Nephron progenitor cell (in vitro differentiated cells): ENCODE measurements at places on chromosomes 4 and X.
A peak's percentile ranks its signal among the peaks of the same experiment; 100 is the strongest.

DNA sequence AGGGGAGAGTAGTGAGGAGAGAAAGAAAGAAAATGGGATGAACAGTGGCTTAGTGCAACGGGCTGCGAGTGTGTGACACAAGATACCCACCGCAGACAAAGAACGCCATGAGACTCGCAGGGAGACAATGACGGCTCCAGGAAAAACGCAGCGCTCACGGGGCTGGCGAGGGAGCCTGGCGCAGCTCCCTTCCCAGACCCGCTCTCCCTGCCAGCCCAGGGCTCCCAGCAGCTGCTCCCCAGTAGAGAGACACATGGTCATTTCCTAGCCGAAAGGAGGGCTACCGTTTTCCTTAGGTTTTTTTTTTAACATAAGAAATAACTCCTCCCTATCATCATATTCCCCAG is 149.5 kb downstream of the MAML3 start:
- DNase-seq, result peak; percentile 52

DNA sequence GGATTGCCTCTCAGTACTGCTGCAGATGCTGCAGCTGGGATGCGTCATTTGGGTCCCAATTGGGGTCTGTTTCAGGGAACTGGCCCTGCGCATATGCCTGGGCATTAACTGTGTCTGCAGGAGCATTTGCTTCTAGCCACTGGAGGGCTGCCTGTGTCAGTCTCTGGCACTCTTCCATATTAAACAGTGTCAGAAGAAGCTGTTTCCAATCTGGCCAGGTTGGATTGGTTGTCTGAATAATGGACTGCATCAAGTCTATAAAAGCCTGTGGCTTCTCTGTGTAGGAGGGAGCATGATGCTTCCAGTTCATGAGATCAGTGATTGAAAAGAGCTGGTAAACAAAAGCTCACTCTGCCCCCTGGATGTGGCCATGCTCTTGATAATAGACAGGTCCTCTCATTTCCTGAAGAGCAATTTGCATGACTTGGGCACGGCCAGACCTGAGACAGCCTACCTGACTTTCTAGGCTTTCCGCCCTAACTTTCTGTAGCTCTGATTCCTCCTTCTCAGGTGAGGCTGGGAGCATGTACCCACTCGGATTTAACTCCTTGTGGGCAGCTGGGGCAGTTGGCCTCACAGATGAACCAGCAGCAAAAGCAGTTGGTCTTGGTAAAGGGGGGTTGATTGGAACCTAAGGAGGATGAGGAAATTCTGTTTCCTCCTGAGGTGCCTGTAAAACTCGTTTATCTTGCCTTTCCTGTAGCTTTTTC is 29.2 kb downstream of the SULT1E1 start:
- no peak for DNase-seq

GRCh38 chr4:87807402-87807801 is 8.0 kb downstream of the IBSP start:
- DNase-seq, result no peak

DNA sequence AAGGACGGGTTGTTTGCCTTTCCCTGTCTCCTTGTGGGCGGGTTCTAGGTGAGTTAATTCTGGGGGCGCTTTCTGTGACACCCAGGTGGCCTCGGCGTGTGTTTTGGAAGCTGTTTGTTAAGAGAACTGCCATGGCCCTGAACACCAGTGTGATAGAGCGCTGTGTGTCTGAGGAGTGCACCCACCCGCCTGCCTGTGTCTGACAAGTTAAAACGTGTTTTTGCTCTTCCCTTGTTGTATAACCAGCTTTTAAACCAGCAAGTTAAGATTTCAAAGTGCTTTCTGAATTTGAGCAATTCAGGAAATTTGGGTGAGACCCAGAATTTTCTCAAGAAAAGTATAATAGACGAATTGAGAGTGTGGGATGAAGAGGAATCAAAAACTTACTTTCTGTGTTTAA is 55.2 kb upstream of the HGFAC start:
- DNase-seq, result no peak

DNA sequence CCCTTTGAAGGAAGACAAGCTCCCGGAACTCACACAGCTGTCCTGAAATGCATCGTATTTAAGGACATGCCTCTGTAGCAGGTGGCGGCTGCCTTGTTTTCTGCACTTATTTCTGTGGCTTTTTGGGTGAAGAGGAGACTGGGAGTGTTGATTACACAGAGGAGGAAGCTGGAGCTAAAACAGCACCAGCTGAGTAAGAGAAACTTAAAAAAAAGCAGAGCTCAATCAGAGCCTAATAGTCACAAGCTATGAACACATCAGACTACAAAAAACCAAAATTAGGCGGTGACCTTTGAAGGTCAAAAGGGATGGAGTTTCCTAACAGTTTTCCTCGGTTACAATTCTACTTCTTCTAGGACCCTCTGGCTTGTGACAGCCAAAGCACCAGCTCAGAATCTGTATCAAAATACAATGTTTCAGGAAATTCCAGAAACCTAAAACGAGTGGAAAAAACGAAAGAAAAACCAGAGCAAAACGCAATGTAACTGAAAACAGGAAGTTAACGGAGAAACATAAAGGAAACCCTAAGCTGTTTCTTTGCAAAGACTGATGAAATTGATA is 13.5 kb downstream of the PRKX start:
- DNase-seq, result no peak

- DNase-seq, result no peak
Measured at GRCh38 chr4:168565130-168565529, 68.3 kb downstream of the PALLD start.

DNA sequence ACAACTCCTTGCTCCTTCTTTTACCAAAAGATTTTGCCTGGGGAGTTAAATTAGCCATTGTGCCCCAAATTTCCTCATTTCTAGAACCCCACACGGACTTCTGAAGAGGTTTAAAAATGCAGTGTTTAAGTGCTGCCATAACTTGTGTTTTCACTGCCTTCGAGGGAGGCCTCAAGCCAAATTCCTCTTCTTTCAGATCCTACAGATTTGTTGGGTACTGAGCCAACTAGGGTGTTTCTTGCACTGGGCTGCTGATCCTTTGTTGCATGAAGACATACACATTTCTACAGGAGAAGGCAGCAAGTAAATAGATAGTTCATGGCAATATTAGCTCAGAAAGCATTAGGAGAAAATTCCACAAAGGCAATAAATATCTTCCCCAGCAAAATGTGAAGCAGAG is 43.8 kb downstream of the GLRA2 start:
- DNase-seq, result no peak

- no peak for DNase-seq
Measured at GRCh38 chr4:48649505-48649904, 130.6 kb downstream of the FRYL start.
